ENCODE measurements at places on chromosomes 11 and 22.
A peak's percentile ranks its signal among the peaks of the same experiment; 100 is the strongest.

GRCh38 chr11:66363805-66364535, 7.6 kb downstream of the SLC29A2 start:
- no peak for DNase-seq

GRCh38 chr11:14225666-14226065, 133.3 kb downstream of the RRAS2 start:
- no peak for DNase-seq

GRCh38 chr11:6419009-6419631, at the start of gene APBB1:
APBB1 (minus strand) TSS chr11:6419094; CDS start chr11:6411347, 7,747 bp downstream.
- no peak for DNase-seq

- no peak for DNase-seq
Measured at GRCh38 chr11:19301361-19301760, 60.6 kb upstream of the E2F8 start.

DNA sequence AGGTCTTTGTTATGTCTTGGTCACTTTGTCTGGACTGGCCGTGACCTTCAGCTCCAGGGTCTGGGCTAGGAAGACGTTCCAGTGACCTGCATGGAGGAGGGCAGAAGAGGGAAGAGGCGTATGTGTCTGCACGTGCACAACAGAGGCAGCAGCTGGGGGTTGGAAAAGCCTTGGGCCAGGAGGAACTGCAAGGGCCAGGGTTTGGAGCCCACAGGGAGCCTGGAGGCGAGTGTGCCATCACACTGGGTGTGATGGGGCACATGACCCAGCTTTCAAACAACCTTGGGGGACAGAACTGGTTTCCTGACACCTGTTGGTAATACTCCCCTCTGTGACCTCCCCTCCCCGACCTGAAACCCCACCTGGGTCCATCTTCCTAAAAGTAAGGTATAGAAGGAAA, 34.7 kb downstream of the CHRDL2 start:
- no peak for DNase-seq

DNA sequence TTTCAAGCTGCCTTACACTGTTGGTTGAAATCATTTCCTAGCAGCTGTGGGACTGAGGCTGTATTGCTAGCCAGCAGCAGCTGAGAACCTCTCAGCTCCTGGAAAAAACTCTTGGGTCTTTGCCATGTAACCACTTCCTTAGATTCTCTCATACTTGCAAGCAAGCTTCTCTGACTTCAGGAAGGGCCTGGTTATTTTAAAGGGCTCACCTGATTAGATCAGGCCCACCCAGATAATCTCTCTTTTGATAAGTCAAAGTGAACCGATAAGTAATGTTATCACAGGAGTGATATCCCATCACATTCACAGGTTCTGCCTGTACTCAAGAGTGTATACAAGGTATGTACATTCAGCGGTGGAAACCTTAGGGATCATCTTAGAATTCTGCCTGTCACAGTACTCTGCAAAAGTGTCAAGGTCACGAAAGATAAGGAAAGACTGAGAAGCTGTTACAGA, 7.4 kb upstream of the CLPB start:
- DNase-seq = no peak

DNA sequence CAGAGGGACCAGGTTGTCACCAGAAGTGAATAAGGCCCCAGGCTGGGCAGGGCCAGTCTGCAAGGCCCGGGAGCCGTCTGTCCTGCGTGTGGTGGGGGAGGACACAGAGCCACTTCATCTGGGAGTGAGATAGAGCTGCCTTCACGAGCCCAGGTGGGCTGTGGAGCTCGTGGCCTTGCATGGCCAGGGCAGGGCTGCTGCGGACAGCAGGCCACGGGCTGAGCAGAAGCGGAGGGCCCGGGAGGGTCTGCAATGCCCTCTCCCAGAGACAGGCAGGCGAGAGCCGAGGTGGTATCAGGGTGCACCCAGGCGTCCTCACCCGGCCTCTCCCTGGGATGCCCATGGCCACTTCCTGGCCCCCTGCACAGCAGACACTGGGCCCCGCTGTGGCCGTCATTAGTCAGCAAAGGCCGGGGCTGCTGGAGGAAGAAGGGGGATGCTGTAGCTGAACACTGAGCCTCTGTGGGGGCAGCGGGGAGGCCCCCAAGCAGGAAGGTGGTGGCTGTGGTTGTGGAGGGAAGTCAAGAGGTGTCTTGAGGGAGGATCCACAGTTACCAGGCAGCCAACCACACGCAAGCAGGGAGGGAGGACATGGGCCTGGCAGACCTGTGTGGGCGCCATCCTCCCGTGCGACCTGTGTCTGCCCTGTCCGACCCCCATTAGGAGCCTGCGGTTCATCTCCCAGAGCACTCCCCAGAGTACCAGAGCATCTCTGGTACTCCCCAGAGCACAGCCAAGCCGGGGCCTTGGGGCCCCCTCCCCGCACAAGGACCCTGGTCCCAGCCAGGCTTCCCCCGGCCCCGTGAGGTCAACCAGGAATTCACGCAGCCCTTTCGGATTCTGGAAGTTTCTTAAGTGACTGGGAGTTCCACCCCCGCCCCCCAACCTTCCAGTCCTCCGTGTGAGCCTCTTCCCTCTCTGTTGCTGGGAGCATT, 1109.5 kb downstream of the BRD1 start:
- DNase-seq = no peak

GRCh38 chr11:2989006-2989405, 3.1 kb downstream of the NAP1L4 start:
- DNase-seq = no peak

GRCh38 chr11:92941676-92942571, 27.5 kb upstream of the MTNR1B start:
- no peak for DNase-seq

DNA sequence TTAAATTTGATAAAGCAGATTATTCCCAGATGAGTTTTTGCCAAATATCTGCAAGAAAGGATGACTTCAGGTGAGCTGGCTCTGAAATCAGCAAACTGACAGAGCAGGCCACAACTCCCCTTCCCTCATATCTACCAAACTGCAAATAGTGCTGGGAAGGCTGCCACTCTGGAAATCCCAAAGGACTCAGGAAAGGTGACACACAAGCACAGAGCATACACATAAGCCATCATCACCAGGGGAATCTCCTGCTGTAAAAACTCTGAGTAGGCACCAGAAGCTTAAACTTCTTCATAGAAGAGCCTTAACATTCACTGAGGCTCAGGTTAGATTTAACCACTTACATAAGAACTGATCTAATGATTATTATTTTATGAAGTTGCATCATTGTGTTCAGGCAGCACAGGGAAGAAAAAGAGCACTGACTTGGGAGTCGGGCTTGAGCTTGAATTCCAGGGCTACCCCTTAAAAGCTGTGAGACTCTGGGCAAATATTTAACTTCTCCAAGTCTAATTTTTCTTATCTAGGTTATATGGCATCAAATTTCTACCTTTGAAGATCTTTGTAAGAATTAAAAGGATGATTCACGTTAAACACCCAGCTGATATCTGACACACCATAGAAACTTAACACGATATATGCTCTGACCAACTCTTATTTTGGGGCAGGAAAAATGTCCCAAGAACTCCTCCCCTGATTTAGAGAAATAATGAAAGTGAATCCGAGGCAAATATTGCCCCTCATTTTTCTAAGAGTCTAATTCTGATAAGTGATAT, 15.0 kb downstream of the SYTL2 start:
- no peak for DNase-seq

- DNase-seq = no peak
Measured at GRCh38 chr11:117096201-117096991, 1.8 kb downstream of the SIK3 start.

GRCh38 chr11:28773606-28774005, 665.4 kb downstream of the METTL15 start:
- DNase-seq = no peak

DNA sequence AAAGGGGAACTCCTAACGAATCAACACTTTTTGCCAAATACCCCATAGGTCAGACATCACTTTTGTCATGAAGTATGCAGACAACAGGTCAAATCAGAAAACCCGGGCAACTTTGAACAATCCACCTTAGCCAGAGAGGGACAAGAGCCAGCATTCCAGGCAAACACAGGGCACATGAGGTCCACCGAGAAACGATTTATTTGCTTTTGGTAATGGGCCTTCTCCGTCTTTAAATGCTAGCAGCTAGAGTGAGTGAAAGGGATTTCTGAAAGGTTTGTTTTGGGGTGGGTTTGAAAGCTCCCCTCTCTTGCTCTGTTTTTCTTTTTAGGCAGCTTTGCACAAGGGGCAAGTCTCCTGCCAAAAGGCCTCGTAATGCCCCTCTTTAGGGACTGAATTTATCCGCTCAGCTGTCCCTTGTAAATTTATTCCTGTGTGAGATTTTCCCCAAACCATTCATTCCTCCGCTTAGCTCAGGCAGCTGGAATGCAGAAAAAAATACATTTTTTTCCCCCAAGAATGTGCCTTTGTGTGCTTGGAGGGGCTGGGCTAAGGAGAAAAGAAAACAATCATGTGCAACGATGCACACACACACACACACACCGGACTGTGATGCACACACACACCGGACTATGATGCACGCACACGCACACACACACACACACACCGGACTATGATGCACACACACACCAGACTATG, 196.9 kb downstream of the SNX19 start:
- DNase-seq = no peak

DNA sequence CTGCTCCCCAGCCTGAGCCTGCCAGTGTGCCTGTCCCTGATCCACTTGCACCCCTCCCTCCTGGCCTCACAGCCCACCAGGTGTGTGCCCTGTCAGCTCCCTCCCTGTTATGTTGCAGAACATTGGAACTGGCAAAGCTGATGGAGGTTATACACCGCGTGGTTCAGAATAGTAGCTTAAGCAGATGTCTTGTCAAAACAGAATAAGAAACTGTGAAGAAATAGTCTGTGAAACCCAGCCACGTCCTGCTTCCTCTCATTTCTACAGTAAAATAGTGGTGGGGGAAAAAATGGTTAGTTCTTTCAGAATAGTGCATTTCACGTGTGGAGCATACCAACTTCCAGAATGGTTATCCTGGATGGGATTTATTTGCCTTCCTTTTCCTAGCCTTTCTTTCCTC, 161.2 kb upstream of the NAV2 start:
- no peak for DNase-seq

DNA sequence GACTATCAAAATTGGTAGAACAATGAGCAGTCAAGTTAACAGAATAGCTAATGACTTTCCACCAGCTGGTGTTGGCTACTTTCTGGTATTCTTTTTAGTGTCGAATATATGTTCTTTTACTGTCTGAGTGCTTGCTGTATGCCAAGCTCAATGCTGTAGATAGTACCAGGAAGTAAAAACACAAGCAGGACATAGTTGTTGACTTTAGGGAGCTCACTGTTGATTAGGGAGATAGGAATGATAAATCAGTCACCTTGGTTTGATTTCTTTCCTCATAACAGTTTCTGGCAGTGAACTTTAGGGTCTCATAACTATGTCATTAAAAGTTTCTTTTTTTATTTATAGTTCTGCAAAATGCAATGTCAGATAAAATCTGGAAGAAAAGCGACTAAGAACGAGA, 9.0 kb downstream of the HMGXB4 start:
- DNase-seq = no peak

DNA sequence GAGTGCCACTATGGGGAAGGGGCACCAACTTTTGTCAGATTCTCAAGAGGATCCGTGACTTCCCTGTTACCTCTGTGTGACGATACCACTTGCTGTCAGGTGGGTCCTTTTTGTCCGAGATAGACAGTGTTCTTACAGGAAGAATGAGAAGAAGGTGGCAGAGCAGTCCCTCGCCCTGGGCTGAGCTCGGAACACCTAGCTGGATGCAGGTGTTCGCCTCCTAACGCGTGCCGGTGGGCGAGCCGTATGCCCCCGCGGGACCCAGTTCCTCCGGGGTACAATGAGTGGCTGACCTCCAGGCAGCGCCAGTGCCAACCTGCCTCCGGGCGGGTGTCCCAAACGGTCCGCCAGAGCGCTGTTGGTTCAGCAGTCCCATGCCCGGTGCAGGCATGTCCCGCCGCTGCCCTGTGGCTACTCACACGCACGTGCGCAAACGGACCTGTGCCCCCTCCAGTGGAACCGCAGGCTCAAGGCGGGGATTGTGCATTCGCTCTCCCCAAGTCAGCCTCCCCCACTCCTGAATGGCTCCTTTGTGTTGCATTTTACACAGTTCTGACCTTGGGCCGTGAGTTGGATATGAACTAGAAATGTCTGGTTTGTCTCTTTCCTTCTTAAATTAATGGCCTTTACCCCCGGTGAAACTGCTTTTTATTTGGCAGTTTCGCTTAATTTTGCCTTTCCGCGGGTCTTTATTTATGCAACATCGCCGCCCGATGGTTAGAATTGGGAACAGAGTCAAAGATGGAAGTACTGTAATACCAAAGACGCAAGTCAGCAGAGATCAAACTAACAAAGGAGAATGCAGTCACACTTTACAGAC, 1.1 kb upstream of the ABTB2 start:
- no peak for DNase-seq

DNA sequence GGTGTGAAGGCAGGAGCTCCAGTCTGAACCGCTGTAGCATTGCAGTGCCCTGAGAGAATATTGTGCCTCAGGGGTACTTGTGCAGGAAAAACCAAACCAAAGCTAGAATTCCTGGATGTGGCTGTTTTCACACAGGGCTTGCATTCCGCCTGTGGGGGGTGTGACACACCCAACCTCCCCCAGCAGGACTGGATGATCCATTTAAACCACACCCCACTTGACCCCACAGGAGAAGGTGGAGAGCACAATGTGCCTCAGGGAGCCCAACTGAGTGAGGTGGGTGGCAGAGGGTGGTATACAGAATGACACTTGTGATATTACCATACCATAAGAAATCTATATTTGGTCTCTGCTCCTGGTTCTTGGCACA, 66.9 kb upstream of the SLC22A12 start:
- DNase-seq = no peak

GRCh38 chr22:42720263-42721044, at the start of gene A4GALT:
A4GALT (minus strand) TSS chr22:42720870; CDS start chr22:42693951, 26,919 bp downstream.
- no peak for DNase-seq

- peak; percentile 99 for DNase-seq
Measured at GRCh38 chr22:31055635-31056159, 25.4 kb upstream of the SMTN start.

- DNase-seq = no peak
Measured at GRCh38 chr11:14954581-14954980, 17.6 kb downstream of the CALCA start.

- peak; percentile 61 for DNase-seq
Measured at GRCh38 chr11:62497132-62497801, 49.3 kb downstream of the AHNAK start.

- no peak for DNase-seq
Measured at GRCh38 chr11:23212807-23213206, 352.5 kb upstream of the CCDC179 start.

- no peak for DNase-seq
Measured at GRCh38 chr11:108817976-108818375, 153.1 kb downstream of the DDX10 start.

DNA sequence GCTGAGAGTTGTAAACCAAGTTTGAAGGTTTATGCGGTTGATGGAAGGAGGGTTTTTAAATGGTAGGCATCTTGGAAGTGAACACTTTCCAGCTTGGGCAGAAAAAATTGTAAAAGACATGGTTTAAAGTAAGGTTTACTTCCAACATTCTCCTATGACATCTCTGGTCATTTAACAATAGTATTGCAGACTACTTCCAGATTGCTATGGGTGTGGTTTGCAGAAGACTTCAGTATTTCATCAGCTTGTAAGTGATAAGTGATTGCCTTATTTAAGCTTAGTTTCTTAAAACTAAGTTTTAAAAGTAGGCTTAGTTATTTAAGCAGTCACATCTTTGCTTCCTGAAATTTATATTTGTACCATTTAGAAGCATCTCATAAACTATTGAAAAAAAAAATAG, 7.2 kb upstream of the STT3A start:
- no peak for DNase-seq

- DNase-seq = no peak
Measured at GRCh38 chr22:25007444-25008106, 55.1 kb downstream of the KIAA1671 start.

Data from epithelial cell of prostate (primary cell).